ENCODE measurements at places on chromosomes 4 and X.
A peak's percentile ranks its signal among the peaks of the same experiment; 100 is the strongest.

DNA sequence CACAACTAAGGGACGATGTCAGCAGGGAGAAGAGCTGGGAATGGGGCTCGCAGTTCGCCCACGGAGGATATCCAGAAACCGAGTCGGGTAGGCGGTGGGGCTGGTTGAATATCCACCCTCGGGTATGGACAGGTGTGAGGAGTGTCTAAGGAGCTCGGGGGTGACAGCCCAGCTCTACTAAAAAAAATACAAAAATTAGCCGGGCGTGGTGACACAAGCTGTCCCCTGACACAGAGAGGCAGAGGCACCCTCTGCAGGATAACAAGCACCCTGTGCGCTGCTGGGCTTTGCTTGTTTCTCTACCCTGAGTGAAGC is 12.2 kb upstream of the ASMTL start:
- DNase-seq: peak; percentile 42

- DNase-seq: no peak
These were observed 195.7 kb upstream of the TBL1X start for GRCh38 chrX:9269134-9269533.

GRCh38 chr4:129254126-129254525 is 158.2 kb downstream of the C4orf33 start:
- no peak for DNase-seq

- DNase-seq: no peak
These were observed 290.6 kb upstream of the GRID2 start for GRCh38 chr4:92012899-92013867.

DNA sequence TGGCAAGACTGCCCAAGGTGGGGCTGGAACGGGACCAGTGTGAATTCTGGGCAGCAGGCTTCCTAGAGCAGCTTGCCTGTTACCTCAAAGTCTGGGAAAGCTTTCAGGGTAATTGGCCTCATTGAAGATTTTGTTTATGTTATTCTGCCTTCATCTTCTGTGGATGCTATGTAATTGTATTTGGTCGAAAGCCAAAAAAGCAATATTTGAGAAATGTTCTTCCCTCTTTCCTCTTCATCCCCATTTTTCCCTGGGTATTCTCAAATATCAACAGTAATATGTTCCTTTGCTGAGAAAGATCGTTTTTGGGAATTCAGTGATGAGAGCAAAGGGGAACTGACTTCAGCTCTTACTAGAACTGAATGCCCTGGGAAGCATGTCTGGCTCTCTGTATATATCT is 12.9 kb downstream of the TMEM131L start:
- DNase-seq: no peak

DNA sequence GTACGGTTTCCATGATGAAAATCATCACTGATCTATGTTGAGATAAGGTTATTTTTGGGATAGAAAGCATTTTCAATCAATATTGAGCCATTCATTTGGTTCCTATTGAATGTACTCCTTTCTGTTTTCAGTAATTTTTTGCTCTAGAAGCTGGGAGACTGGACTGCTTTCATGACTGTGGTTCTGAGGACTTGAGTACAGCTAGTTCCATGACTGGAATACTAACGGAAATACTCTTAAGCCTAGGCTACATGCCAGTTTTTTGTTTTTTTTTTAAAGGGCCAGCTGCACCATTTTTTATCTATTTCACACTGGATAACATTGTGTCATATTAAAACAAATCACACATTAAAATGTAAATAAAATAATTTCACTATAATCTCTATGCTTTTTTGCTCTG is 16.7 kb downstream of the PRR32 start:
- DNase-seq: no peak

GRCh38 chr4:48772556-48772955 is 7.5 kb downstream of the FRYL start:
- DNase-seq: no peak

DNA sequence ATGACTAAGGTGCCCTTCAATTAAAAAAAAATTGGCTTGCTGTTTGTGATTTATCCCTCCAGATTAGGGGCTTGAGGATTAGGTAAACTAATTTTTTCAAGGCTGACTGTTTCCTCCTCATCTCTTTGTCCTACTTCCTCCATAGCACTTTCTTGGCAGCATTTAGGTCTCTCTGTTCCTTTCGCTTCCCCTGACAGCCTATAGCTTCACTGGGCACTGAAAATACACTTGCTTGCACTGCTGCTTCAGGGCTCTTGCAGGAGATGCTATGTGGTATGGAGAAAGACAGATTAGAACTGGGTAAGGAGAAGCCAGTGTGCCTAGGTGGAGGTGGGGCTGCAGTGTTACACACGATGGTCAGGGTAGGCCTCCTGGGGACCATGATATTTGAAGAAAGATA is 112.3 kb upstream of the SFRP2 start:
- DNase-seq: no peak

DNA sequence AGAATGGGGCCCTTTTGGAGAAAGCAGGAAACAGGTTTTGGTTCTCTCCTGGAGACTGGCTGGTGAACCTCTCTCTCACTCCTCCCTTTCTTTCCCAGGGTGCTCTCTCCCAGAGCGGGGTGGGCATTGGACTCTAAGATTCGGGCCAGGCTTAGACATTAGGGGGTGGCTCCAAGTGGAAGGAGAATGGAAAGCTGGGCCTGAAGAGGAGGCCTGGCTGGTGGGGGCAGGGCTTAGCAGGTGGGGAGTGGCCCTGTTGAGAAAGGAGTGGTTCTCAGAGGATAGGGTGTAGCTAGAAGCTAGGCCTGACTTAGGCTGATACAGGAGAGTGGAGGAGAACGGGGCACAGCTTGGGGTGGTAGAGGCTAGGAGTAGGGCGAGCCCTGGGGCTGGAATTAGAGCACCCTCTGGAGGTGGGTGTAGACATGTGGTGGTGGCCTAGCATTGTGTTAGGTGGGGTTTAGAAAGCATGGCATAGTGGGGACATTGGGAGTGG is 5.7 kb downstream of the PLP2 start:
- DNase-seq: no peak

GRCh38 chr4:155941085-155941790 is 12.4 kb downstream of the CTSO start:
- DNase-seq: no peak

DNA sequence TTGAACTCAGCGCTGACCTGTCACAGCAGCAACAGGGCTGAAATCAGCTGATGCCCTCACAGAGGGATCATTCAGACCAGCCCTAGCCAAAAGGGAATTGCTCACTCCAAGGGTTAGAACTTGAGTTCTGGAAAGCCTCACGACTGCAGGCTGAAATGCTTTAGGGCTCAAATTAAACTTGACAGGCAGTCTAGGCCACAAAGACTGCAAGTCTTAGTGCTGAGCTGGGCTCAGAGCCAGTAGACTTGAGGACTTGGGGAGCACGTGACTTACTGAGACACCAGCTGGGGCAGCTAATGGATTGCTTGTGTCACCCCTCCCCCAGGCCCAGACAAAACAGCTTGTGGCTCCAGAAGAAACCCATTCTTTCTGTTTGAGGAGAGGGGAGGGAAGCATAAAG is 119.0 kb upstream of the SLC6A14 start:
- no peak for DNase-seq

DNA sequence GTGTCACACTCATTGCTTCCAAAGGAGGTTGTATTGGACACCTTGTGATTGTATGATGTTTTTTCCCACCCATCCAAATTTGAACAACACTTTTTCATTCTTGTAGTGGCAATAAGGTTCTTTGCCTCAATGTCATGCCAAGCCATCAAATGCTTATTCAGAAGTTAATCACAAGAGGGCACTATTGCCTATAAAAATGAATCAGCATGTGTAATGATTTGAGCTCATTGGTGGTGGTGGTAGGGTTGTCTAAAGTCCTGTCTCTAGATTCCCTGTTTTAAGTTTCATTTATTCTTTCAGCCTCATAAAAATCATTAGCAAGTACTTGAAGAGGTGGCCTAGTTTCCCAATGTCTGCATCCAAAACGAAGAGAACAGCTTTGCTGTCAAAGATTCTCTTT is 37.0 kb downstream of the IRS4 start:
- no peak for DNase-seq

- no peak for DNase-seq
These were observed 14.1 kb downstream of the RPGR start for GRCh38 chrX:38313190-38313589.
